ENCODE measurements at places on chromosomes 2 and 18.

GRCh38 chr2:20450201-20450999, 3.5 kb downstream of the RHOB start:
- DNase-seq = no peak

GRCh38 chr18:64240316-64240715, 91.4 kb upstream of the LINC00305 start:
- no peak for DNase-seq

DNA sequence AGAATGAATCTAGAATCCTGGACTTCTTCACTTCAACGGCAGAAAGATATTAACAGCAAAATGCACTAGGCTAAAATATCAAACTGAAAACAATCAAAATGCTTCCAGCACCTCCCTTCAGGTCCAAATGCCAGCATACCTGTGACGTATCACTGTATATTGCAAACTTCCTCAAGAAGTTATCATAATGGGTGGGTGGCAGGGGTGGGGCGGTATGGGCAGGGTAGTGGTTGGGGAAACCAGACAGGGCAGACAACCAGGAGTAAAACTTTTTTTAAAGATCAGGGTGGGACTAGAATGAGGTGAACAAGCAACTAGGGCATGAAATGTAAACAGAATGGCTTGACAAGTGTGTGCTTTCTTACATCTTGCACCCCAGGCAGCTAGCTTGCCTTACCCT, 140.9 kb downstream of the SATB2 start:
- DNase-seq = no peak

DNA sequence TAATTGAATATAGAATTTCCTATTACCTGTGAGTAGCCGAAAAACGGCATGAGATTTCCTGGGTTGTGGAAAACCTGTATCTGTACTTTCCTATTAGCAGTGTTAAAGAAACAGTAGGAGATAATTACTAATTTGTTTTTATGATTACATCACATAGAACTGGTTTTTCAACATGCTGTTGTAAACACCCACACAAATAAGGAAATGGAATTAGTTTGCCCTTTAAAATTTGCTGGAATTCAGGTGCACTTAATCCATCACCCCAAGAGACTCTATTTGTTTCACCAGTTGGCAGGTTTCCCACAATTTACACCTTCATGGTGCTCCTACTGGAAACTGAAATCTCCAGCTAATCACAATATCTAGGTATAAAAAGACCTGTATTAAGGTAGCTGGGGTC, 274.1 kb upstream of the SLC8A1 start:
- DNase-seq = no peak

DNA sequence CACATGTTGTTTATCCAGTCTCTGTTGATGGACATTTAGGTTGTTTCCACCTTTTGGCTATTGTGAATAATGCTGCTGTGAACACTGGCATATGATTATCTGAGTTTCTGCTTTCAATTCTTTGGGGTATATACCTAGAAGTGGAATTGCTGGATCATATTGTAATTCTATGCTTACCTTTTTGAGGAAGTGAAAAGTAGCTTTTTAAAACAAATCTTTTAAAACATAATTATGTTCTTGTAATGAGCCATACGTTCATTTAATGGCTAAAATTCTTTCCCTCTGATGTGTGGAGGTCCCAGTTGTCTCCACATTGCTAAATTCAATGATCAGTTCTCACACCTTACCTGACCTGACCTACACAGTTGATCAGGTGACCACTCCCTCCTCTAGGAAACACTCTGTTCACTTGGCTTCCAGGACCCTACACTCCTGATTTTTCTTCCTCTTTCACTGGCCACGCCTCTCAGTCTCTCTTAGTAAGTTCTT, 27.8 kb upstream of the SERTAD2 start:
- DNase-seq = no peak

- no peak for DNase-seq
Measured at GRCh38 chr2:220959391-220959802, 612.7 kb downstream of the EPHA4 start.

DNA sequence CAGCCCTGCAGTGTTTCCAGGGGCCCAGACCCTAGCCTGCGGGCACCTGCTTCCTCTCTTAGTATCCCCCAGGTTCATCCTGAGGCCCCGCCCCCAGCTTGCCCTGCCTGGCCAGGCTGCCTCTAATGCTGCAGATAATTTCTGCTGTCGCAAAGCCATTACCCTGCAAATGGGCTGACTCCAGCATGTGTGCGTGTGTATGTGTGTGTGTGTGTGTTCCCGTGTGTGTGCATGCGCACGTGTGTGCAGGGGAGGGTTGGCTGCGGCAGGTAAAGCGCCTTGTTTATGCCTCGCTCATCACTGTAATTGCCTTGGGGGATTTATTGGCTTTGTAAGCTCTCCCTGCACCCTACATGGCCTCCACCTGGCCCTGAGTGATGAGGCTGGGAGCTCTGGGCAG, 7.6 kb upstream of the PRSS56 start:
- no peak for DNase-seq

DNA sequence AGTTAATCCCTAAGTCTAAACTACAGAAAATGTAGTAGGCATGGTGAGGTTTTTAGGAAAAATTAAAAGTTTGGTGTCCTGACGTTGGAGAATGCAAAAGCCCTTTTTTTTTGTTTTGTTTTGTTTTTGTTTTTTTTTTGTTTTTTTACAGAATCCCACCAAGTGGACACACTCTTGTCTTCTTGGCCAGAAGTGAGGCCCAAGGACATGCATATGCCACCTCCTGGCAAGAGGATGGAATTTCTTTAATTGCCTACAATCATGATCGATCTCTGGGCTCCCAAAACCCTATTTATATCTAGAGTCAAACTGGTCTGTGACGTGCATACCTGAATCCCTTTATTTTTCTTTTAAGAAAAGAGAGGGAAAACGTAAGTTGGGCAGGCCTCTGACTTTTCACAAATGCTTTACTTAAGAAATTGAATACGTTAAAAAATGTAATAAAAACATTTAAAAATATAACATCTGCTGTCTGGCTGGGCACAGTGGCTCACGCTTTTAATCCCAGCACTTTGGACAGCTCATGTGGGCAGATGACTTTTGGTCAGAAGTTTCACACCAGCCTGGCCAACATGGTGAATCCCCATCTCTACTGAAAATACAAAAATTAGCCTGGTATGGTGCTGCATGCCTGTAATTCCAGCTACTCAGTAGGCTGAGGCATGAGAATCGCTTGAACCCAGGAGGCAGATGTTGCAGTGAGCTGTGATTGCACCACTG, 502.7 kb downstream of the CBLN2 start:
- no peak for DNase-seq

- DNase-seq = no peak
Measured at GRCh38 chr2:132863961-132864360, 194.0 kb upstream of the LYPD1 start.

DNA sequence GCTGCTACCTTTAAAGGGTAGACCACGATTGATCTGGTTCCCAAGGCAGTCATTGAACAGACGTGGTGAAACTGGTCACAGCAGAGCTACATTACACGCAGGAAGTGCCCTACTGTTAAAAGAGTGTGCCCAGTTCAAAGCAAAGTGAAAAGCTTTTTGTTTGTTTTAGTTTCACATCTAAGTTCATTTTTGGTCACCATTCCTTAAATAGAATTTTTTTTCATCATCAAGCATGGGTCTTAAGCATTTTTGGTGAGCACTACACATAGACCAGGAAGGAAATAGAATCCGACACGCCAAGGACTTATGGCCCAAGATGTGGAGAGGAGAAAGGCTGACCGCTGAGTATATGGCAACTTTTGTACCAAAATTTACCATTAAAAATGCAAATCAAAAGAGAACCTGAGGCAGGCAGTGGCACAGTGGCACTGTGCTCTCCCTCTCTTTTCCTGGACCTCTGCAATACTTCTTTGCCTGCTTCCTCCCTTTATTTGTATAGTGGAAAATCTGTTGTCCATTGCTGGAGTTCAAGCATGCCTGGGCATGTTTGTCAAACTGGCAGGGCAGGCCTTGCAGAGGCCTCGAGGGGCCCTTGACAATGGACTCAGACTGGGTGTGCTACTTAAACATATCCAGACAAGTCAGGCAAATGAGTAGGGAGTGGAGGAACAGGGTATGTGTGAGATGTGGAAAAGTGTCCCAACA, 42.6 kb upstream of the HNRNPA3 start:
- DNase-seq = no peak

DNA sequence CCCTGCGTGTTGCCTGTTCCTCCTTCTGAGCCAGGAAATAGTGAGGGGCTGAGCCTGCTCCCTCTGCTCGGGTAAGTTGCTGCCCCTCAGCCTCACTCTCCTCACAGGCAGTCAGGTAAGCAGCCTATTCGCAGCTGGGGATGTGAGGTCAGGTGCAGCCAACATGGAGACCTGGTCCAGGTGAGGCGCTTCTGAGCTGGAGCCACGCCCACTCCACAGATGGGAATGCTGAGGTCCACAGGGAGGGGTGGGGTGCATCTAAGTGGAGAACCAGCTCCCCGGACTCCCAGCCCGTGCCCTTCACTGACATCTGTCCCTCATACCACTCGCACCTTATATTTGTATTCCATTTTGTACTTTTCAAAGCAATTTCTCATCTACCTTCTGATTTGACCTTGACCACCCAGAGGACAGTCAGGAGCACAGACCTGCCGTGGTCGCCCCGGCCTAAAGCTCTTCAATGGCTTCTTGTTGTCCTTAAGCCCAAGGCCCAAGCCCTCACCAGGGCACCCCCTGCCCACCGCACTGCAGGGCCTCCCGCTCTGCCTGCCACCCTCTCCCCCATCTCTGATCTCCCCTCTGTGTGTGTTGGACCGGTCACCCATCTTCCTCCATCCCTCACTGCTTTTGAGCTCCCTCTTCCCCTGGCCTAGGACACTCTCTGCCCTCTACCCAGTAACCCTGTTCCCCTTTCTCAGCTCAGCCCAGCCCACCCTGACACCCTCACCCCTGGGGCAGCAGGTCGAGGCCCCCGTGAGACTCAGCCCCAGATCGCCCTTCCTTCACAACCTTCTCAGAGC, 49.2 kb upstream of the TAF1B start:
- DNase-seq = no peak

GRCh38 chr18:37476182-37476581, 89.4 kb downstream of the CELF4 start:
- DNase-seq = no peak

- DNase-seq = no peak
Measured at GRCh38 chr2:201128933-201129505, 13.1 kb downstream of the CFLAR start.

DNA sequence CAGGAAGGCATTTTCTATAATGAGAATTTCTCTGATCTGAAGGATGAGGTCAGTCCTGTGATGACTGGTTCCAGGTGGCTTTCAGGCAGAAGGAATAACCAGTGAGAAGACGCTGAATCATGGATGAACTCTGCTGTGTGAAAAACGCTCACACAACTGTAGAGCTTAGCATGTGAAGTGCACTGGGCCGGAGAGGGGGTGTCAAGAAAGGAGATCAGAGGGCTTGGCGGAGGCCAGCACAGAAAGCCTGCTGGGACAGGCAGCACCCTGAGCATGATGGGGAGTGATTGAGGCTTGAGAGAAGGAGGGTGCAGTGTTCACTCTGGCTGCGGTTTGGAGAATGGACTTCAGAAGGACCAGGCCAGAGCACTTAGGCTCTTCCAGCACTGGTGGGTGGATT, 236.5 kb downstream of the TPGS2 start:
- DNase-seq = no peak

- DNase-seq = no peak
Measured at GRCh38 chr18:11880586-11881304, 27.4 kb downstream of the MPPE1 start.

DNA sequence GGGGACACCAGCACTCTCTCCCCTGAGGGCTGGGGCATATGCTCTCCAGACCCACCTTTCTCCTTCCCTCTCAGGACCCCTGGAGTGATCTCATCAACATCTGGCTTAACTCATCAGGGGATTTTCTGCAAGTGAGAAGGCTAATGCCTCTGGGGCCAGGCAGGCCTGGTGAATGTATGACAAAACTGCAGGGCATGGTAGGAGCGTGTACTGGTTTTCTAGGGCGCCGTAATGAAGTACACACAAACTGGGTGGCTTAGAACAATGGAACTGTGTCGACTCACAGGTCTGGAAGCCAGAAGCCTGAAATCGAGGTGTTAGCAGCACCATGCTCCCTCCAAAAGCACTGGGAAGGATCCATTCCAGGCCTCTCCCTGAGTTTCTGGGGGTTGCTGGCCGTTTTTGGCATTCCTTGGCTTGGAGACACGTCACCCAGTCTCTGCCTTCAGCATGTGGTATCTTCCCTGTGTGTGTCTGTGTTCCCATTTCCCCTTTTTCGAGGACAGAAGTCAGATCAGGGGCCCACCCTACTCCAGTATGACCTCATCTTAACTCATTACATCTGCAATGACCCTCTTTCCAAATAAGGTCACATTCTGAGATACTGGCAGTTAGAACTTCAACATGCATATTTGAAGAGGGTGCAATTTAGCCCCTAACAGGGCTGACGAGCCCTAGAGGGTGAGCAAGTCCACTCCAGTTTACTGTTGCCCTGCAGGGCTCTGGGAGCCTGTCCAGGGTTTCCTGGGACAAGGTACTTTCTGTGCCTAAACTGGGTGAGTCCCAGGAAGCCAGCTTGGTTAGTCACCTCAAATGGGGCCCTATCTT, 45.5 kb upstream of the CAB39 start:
- DNase-seq = no peak

DNA sequence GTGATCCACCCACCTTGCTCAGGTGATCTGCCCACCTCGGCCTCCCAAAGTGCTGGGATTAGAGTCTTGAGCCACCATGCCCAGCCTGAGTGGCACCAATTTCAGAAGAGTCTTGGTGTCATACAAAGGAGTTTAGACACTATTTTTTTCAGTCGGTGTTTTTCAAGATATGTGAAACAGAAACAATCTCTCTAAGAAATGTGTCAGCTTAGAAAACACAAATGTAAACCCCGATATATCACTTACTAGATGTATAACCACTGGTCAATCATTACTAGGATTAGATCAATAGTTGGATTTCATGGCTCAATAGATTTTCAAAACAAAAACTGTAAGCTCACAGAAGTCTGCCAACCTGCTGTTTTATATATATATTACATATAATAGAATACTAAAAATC, 67.2 kb upstream of the FRZB start:
- no peak for DNase-seq

DNA sequence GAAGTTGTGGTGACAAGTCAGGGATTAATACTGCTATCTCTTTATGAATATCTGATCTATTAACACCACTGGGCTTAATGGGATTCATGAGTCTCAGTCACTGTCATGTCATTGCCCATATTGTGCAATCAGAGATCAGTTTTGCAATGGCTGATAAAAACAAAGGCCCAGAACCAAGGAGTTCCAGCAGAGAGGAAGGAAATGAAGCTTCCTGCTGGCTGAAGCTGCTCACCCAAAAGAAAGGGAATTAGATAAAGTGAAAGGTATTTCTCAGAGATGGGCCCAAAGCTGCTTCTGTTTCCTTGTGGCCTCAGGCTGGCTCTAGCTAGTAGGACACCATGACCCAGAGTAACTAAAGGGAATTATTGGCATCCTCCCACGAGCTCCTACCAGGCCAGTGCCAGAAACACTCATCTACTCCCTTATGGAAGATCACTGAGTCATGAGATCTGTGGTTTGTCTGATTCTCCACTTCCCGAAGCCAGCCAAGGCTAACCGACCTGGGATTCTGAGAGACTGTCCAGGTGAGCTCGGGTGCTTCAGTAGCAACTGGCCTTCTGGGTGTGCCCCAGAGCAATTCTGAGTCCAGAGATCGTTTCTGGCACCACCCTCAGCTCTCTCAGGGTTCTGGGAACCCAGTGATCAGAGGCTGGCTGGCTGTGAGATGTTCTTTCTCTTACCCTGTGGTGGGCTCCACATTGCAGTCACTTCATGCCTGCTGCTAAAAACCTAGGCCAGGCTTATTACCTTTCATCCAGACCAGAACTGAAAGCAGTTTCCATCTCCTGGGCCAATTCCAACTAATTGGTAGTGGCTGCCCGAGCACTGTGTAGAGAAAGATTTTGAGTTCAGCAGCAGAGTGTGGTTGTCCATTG, 129.5 kb upstream of the PELI1 start:
- DNase-seq = no peak
